ENCODE measurements at places on chromosomes 3 and 15.

DNA sequence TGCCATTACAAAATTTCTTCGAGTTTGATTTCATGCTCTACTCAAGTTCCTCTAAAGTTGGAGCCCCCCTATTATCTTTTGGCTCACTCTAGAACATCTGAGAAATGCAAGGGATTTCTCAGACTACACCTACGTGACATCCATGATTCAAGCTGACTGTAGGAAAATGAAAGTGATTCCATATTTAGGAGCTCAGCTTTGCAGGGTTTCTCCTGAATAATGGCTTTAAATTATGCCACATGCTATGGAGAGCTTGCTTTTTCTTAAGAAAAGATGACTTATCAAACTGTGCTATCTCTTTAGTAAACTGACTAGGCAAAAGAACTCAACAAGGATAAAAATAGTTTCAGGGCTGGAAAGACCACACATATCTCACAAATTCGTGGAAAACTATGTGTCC, 292.1 kb downstream of the LSAMP start:
- no peak for DNase-seq

DNA sequence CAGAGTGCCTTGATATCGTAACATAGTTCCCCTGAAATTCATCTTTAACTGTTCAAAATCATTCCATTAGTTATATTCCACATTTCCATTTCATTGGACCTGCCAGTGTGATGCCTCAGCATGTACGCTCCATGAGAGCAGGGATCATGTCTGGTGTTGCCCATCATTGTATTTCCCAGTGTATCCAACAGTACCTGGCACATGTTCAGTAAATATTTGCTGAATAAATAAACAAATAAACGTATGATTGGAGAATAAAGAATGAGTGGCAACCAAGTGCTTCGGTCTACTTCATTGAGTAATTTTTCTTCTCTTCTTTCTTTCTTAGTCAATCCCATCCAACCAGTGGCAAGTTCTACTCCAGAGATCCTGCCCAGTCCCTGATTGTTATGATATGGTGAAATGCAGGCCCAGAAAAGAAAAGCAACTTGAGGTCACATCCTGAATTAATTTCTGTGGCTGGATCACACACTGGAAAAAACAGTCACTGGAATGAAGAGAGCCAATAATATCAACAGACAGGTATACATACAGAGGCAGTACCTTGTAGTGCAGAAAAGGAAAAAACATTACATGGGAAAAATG, 101.2 kb downstream of the PLCH1 start:
- no peak for DNase-seq

DNA sequence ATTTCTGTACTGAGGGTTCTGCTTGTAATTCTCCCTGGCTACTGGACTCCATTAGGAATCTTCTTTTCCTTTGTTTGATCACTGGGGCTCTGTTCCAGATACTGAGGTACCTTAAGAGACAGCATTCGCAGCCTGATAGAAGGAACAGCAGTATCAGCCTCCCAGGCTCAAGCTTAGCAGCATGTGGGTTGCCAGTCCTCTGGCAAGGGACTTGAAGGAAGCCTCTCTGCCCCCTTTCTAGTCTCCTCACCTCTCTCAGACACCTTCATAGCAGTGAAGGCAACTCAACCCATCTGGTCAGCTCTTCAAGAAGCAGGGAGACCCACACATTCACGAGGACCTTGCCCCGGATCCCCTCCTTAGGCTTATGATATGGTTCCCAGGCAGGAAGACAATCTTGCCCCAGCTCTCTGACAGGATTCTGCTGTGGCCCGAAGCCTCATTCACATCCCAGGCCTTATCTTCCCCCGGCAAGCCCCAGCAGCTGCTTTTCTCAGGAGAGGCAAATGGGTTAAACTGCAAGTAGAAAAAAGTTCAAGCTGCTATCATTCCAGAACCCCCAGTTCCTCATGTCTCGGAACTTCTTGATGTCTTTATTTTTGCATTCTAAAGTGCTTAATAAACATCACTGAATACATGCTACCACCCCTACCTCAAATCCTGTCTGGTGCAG, 153.1 kb downstream of the LIPC start:
- DNase-seq, result no peak

GRCh38 chr15:67915461-67916374, 75.9 kb upstream of the RNU6-1 start:
- no peak for DNase-seq

Data from CD4-positive, alpha-beta T cell treated with Interleukin-6 at 100 ng/mL for 8 hours (primary cell).